ENCODE measurements at places on chromosomes 2 and 18. TPM values are rescaled to one million over a fixed set of nuclear protein-coding genes. Genes with fewer than 3 reads are reported as not detected.

The SLC4A3 gene
- 22.9 TPM for total RNA-seq

The ZNF513 gene
- total RNA-seq = 9.1 TPM

The CSRNP3 gene
- total RNA-seq = 184 TPM

The SLC16A14 gene
- 41.6 TPM for total RNA-seq

The IL36A gene
- total RNA-seq = not detected

The ATP6V1C2 gene
- 0.25 TPM for total RNA-seq

The IL36RN gene
- not detected for total RNA-seq

The C2orf74 gene
- 9.1 TPM for total RNA-seq

Measured in temporal lobe (tissue), 4 donors.